NCI-H2171 treated with DMSO at 0.1 percent for 48 hours (cell line): ENCODE measurements at places on chromosomes 6 and 20.
A peak's percentile ranks its signal among the peaks of the same experiment; 100 is the strongest.

DNA sequence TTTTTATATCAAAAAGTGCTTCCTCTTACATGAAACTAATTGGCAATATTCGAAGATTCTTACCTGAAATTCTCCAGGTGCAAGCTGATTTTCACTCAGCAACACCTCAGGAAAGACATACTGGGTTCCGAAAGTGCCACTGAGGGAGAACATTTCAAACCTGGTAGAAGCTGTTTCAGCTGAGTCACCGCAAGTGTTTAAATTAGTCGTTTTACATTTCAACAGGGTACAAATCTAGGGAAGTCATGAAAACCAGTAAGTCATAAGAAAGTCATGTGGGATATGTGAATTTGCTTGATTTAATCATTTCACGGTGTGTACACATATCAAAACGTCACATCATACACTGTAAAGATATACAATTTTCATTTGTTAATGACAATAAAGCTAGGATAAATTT is 25.3 kb upstream of the TAAR1 start:
- DNase-seq, result no peak

DNA sequence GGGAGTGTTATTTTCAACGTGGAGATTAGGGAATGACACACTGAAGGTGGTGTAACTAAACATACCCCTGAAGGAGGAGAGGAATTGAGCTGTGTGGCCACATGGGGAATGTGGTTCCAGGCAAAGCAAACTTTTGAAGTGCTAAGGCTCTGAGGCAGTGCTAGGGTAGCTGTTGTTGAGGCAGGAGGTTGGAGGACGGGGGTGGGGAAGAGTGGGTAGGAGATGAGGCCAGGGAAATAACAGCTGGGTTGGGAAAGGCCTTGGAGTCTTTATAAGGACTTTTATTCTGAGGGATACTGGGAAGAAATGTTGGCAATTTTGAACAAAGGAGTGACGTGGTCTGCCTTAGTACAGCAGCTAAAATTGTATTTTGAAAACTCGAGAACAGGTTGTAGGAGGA is 13.0 kb downstream of the RPRD1B start:
- DNase-seq, result no peak

- no peak for DNase-seq
These were observed 21.1 kb upstream of the TOP1 start for GRCh38 chr20:41007481-41007880.

DNA sequence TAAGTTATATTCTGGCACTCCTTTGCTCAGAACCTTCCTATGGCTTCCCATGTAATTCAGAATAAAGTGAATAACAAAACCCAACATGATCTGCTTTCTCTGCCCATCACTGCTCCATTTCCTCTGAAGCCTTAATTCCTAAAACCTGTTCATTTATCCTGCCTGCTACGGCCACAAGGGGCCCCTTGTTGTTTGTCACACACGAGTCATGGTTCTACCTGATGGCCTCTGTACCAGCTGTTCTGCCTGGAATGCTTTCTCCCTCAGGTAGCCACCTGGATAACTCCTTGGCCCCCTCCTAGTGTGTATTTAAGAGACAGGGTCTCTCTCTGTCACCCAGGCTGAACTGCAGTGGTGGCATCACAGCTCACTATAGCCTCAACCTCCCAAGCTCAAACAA is 26.8 kb downstream of the ERGIC3 start:
- peak; percentile 49 for DNase-seq

DNA sequence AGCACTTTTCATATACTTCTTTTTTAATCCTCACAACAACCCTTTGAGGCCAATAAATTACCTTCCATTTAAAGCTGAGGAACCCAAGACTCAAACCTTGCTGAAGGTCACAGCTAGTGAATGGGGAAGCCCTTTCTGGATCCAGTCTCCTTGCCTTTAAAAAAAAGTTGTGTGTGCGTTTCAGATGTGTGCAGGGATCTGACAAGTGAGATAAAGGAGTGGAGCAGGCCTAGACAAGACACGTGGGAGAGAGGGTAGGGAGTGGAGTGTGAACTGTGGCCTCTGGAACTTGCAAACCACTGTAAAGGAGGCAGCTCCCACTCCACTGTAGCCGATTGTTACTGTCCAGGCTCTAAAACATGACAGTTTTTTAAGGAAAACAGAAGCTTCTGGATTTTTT is 1.9 kb downstream of the KLHL32 start:
- no peak for DNase-seq

- DNase-seq, result peak; percentile 99
These were observed 114.2 kb upstream of the JARID2 start for GRCh38 chr6:15131651-15132061.

- peak; percentile 99 for DNase-seq
These were observed 39.2 kb upstream of the ZNF831 start for GRCh38 chr20:59124296-59125029.

GRCh38 chr6:110563711-110564110 is 87.3 kb upstream of the SLC22A16 start:
- DNase-seq, result peak; percentile 64

- no peak for DNase-seq
These were observed 105.9 kb upstream of the SPACA1 start for GRCh38 chr6:87941556-87942358.

DNA sequence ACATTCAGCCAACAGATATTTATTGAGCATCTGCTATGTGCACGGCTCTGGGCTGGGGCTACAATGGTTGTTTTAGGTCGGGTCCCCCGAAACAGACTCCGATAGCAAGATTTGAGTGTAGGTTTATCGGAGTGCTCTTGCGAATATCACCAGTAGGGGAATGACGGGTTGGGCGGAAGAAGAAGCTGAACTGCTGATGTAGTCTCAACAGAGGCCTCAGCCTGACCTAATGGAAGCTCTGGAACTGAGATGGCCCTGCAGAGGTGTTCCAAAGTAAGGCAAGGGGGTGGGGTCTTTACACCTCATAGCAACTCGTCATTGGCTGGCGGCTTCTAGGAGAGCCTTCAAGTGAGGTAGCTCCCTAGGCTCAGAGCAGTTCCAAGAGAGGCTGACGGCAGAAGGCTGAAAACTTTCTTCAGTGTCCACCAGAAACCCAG is 1.1 kb downstream of the L3MBTL1 start:
- DNase-seq, result no peak

DNA sequence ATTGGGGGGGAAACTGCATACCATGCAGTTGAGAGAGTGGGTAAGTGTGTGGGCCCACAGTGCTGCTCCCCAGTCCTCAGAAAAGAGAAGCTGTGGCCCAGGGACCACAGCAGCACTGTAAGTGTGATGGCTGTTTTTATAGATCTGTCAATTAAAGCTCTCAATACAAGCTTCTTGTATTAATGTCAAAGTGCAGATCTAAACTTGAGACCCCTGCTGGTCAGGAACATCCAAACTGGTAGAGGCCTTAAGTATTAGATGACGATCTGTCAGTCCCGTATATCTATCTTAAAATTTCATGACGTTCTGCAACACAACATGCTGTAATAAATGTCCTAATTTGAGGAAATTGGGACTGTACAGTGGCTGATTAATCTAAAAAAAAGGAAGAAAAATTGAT is 74.8 kb downstream of the TULP4 start:
- peak; percentile 6 for DNase-seq
